ENCODE measurements at places on chromosomes 12 and 14.
A peak's percentile ranks its signal among the peaks of the same experiment; 100 is the strongest.

DNA sequence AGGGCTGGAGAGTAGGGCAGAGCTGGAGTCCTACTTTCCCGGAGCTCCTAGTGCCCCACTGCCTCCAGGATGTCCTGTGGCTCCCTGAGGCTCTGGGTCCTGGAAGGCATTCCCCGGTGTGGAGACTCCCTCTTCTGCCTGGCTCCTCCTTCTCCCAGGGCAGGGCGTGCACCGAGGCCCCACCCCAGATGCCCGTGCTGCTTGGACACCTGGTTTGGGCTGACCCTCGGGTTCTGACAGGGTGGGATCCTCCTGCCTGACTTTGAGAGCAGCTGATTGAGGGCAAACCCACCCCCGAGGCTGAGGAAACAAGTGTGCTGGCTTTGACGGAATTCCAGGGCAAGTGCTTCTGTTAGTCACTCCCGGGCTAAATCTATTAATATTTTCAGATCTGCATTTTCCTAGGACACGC is 15.4 kb downstream of the TEAD4 start:
- DNase-seq, result no peak

GRCh38 chr14:57390806-57391516 is 575 bp downstream of the NAA30 start:
- peak; percentile 50 for DNase-seq

GRCh38 chr14:64944861-64945260 is 2.3 kb upstream of the GPX2 start:
- DNase-seq, result no peak

GRCh38 chr14:70098250-70098809 is 90.4 kb downstream of the SLC8A3 start:
- DNase-seq, result peak; percentile 6

DNA sequence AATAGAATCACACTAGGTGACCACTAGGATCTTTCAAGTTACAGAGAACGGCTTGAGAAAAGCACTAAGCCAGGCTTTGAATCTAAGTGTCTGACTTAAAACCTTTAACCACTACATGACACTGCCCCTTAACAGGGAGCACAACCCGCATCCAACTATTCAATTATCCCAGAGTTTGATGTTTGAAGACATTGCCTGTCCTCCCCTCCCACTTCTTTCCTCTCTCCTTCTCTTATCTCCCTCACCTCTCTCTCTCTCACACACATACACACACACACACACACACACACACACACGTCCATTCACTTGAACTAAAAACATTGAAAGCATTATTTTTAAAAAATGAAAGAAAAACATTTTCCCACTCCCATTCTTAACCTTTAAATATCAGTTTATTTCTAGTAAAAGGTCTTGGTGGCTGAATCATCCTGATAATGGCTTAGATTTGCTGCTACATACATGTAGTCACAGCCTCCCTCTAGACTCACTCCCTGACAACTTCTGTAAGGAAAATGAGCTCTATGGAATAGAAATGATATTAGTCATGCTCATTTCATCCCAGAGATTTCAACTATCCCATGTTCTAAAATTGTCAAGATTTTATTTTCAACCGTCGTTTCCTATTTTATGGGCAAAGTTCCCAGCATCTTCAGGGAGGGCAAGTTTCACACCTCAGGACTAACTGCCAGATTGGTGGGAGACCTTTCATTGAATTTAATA is 53.5 kb upstream of the RAP1B start:
- DNase-seq, result no peak

- DNase-seq, result no peak
Measured at GRCh38 chr12:76830436-76830835, 48.4 kb downstream of the CSRP2 start.

DNA sequence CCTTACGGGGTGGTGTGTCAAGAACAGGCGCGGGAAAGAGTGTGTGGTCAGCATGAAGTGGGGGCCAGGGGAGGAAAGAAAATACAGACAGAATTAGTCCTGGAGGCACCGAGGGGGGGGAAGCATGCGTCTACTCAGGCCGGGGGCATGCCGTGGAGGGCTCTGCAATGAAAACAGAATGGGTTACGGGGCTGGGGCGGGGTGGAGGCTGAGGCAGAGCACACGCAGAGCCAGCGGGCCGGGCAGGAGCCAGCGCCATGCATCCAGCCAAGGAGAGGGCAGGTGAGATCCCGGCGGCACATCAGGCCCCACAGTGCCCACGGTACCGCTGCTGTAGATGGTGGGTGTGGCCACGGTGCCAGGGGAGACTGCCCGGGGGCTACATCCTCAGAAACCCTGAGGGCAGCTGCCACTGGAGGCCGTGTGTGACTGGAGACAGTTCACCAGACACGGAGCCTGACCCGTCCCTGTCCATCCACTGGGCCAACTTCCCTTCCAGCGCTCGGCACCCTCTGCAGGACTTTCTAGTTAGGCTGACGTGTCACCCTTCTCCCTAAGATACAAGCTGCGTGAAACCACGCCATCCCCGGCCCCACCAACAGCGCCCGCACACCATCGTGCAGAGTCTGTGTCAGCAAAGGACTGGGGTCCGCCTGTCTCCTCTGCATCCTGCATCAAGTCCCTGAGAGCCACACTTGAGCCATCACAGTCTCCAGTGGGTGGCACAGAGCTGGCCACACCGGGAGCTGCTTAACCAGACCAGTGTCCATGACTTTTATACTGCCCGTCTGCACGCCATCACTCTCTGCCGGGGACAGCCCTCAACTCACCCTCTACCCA is 87.4 kb downstream of the PIWIL1 start:
- DNase-seq, result no peak

DNA sequence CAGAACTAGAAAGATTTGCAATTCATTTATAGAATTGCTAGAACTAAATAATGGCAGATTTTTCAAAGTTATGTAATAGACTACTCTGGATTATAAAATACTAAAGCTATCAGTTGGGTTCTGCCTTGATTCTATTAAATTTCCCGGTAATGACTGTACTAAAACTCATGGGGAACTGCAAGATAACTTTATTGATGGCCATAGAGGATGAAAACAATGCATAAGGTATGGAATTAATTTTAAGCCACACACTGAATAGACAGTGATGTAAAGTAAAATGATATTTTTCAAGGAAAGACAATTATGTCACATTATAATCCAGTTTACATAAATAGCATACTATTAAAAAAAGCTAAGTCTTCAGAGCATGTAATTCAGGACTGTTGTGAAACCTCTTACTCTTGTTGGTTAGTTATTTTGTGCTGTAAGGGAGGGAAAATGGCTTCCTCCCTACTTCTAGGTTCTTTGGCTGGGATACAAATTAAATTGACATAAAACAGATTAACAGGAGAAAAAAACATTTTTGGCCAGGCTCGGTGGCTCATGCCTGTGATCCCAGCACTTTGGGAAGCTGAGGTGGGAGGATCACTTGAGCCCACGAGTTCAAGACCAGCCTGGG is 134.4 kb upstream of the AMIGO2 start:
- no peak for DNase-seq

- DNase-seq, result no peak
Measured at GRCh38 chr14:90393966-90394365, 2.9 kb upstream of the CALM1 start.

DNA sequence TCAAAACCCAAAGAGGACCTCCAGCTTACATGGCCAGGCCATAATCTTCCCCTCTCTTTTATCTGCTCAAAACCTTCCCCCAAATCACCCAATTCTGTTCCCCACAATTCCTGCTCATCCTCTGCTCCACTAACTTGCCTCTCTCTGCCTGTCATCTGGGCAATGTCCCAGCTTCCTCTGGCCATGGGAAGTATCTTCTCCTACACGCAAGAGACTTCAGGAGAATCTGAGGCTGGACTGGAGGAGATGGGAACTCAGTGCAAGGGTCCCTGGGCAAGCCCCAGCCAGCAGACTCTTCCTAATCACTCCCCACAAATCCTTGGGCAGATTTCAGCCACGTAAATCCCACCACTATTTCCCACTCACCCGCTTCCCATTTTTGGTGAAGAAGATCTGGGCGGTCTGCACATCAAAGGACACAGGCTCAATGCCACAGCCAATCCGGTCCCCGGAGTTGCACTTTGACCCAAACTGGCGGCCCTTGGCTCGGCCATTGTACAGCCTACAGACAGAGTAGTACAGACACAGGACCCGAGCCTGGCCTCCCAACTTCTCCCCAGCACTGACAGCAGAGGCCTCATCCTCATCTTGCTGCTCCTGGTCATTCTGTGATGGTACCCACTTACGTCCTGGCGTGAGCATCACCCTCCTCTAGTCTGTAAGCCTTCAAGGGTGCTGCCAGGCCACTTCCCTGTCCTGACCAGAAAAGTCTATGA is 4.7 kb downstream of the SPRYD3 start:
- no peak for DNase-seq

DNA sequence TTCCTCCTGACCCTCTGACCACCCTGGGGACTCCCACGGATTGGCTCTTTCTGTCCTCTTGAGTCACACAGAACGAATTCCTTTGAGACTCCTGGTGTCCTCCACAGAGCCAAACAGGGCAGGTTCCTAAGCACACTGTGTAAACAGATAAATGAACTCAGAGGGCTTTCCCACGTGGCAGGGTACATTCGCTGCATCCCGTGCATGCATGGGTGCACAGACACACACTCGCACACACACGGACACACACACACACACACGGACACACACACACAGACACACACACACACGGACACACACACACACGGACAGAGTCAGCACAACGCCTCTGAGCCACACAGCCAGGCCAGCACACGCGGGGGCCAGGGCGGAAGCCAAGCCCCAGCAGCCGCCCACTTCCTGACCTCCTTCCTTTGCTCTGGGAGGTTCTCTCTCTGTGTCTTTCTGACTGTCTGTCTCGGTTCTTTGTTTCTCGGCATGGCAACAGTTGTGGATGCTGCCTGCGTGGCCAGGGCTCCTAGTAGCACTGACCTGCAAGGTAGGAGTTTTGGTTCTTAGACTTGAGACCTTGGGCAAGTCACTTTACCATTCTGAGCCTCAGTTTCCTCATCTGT is 706 bp downstream of the CRACR2A start:
- DNase-seq, result peak; percentile 85

DNA sequence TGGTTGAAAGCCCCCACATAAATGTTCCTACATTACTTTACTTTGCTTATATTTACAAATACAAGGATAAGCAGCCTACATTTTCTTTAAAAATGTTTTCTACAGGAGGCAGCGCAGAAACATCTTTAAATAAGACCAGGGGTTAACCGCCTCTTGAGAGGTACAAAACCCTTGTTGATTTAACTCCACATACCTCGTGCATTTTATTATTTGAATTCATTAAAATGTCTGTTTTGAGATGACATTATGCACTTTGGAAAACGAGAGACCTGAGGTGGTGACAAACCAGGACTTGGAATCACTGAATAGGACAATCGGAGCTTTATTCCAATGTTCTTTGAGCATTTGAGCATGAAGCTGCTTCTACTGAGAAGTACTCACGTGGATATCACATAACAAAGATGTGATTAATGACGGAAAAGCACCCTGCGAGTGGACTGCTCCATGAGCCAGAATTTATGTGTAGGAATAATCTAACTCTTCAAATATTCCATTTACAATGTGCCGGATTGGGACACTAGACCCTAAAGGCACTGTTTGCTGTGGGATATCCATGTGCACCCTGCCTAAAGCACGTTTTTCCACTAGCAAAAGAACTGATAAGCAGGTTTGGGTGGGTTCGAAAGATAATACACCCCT is 746 bp upstream of the DUSP16 start:
- DNase-seq, result no peak

DNA sequence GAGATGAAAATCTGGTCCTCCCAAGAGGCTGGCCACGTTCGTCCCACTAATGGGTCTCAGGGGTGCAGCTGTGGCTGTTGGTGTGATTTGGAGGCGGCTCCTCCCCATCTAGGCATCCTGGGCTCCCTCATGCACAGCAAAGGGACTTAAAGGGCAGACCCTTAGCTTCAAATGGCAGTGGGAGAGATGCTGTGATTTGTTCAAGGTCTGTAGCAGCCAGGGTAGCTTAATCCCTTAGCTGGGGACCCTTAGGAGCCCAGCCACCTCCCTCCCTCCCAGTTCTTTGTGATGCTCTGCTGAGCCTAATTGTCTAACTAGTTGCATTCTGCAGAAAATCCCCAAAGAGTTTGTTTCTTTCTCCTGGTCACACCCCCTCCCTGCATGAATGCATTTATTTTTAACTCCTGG is 18.3 kb downstream of the DYRK4 start:
- no peak for DNase-seq

DNA sequence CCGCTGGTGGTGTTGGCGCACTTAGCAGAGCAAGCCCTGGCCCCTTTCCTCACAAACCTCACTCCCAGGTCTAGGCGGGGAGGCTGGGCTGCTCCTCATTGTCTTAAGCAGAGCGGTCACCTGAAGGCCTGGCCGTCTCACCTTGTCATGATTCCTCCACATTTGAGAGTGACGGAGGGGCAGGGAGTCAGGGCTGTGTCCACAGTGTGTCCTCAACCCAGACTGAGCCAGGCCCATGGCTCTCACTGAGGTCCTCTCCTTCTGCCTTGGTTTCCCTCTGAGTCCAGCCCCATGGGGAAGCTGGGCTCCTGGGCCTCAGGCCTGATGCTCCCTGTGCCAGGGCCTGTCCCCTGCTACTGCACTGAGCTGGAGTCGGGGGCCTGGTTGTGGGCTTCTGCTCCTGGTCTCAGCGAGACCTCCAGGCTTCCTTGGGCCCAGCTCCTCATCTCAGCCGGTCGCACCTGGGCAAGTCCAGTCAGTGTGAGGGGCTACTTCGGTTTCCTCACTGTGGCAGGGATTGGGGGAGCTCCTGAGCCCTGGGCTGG is 44.9 kb downstream of the KRT80 start:
- DNase-seq, result no peak

GRCh38 chr12:2615665-2616402 is 178.9 kb upstream of the FKBP4 start:
- no peak for DNase-seq

GRCh38 chr12:89880690-89881350 is 172.2 kb upstream of the ATP2B1 start:
- DNase-seq, result no peak

GRCh38 chr12:103852498-103852997 is 11.5 kb upstream of the NT5DC3 start:
- DNase-seq, result no peak

DNA sequence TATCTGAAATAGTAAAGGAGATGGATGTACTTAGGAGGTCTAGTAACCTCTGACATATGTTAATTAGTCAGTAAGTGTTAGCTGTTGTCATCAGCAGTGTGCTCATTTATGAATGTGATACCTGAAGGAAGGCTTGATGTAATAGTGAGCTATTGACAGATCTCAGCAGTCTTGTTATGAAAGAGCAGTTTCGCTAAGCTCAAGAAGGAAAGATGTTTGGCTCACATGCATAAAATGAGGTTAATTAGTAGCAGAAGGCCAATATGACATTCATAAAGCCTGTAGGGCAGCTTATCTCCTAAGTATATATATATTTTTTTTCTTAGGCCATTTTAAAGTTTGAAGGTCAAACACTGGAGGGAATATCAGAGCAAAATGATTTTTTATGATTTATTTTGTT is 2.8 kb downstream of the FAM234B start:
- DNase-seq, result no peak

GRCh38 chr12:42732908-42733411 is 143.4 kb upstream of the PRICKLE1 start:
- DNase-seq, result no peak

DNA sequence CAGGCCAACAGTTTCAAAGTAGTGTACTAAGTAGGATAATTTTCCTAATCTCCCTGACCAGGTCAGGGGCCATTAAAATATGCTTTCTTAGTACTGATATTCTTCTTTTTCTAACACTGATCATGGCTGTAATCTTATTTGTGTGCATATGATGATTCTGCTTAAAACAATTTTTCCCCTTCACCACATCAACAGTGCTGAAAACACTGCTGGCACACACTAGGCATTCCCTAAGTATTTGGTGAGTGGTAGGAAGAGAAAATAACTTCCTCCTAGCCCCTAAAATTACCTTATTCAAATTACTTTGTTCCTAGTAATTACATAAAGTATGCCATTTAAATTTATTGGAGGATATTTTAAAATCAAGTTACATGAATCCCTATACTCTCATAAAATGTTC is 49.9 kb upstream of the BBS10 start:
- DNase-seq, result no peak

All from KBM-7 (cell line).